ENCODE measurements at places on chromosomes 1 and 21.

- no peak for DNase-seq
These were observed 81.8 kb upstream of the PLXNA2 start for GRCh38 chr1:208326033-208326432.

- DNase-seq = no peak
These were observed 6.6 kb downstream of the CFAP141 start for GRCh38 chr1:154199563-154199879.

GRCh38 chr1:70436622-70437251, 25.7 kb downstream of the CTH start:
- no peak for DNase-seq

GRCh38 chr1:63918418-63918945, 144.7 kb downstream of the ROR1 start:
- DNase-seq = no peak

DNA sequence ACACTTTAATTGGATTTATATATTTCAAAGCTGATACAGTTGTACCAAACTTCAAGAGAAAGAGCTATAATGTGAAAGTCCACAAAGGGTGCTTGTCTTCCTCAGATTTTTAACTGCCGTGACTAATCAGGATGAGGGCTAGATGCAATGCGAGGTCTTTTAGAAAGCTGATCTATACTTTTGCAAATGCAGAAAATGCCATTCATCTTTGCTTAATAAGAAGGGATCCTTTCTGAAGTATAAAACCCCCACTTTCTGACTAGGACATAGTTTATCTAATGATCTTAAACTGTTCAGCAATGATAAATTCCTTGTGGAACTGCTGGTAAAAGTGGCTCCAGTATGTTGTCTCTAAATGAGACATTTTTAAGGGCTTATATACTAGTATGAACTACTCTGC, 102.7 kb upstream of the NGF start:
- no peak for DNase-seq

GRCh38 chr21:34592120-34592955, 22.6 kb downstream of the RCAN1 start:
- DNase-seq = no peak

- DNase-seq = no peak
These were observed 78.4 kb upstream of the DNAJC6 start for GRCh38 chr1:65230731-65231481.

GRCh38 chr1:31867546-31867945, 51.7 kb upstream of the SPOCD1 start:
- no peak for DNase-seq
